Cardiac atrium fibroblast (primary cell): ENCODE measurements at places on chromosomes 5 and 9. TPM values are rescaled to one million over a fixed set of nuclear protein-coding genes. Genes with fewer than 3 reads are reported as not detected.

C9orf50 gene
- not detected in 2 replicates for total RNA-seq

SOHLH1 gene
- total RNA-seq, result not detected in 2 replicates

CD72 gene
- 0.32 and 1.3 TPM in 2 replicates for total RNA-seq

HRCT1 gene
- 1.4 and 9.4 TPM in 2 replicates for total RNA-seq

ARHGEF28 gene
- total RNA-seq, result 6.0 and 6.5 TPM in 2 replicates

TMC1 gene
- total RNA-seq, result not detected in 2 replicates

DBH gene
- total RNA-seq, result not detected in 2 replicates

ACTBL2 gene
- total RNA-seq, result 0.16 and 0.54 TPM in 2 replicates

PCDHGB3 gene
- 1.8 and 2.4 TPM in 2 replicates for total RNA-seq

CD14 gene
- total RNA-seq, result 1.1 and 14.7 TPM in 2 replicates

FCN2 gene
- not detected in 2 replicates for total RNA-seq

TPM2 gene
- total RNA-seq, result 692 and 1,021 TPM in 2 replicates

MEGF10 gene
- total RNA-seq, result not detected in 2 replicates

ISL1 gene
- 1.6 TPM in 1 of 2 replicates, not detected in the other for total RNA-seq

OR1J2 gene
- not detected in 2 replicates for total RNA-seq

GFPT2 gene
- 57.0 and 80.7 TPM in 2 replicates for total RNA-seq

MARVELD2 gene
- 0.32 TPM in 1 of 2 replicates, not detected in the other for total RNA-seq

FAM219A gene
- total RNA-seq, result 17.0 and 19.3 TPM in 2 replicates
